Activated CD4-positive, alpha-beta T cell treated with anti-CD3 and anti-CD28 coated beads, Interleukin-2, amount 50 U/mL, for 16 hours (primary cell): ENCODE measurements at places on chromosomes 7 and 10.

GRCh38 chr10:123726836-123727235 is 60.7 kb downstream of the GPR26 start:
- DNase-seq: no peak

DNA sequence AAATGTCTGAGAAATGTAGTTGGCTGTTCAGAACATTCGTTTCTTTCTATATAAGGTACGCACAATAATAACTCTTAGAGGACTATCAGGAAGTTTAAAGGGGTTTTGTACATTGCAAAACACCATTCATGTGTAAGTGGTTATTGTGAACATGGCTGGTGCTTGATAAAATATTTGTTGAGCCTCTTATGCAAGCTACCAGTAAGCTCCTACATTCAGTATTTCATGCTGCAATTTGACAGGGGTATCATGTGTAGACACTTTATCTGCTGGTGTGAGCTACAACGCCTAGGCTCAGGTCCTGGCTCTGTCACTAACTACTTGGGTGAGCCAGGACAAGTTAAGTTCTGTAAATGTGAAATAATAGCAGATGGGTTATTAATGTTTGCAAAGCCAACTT is 75.5 kb downstream of the MAP3K8 start:
- no peak for DNase-seq

- no peak for DNase-seq
Measured at GRCh38 chr10:93198401-93199131, 124.9 kb downstream of the CYP26A1 start.

DNA sequence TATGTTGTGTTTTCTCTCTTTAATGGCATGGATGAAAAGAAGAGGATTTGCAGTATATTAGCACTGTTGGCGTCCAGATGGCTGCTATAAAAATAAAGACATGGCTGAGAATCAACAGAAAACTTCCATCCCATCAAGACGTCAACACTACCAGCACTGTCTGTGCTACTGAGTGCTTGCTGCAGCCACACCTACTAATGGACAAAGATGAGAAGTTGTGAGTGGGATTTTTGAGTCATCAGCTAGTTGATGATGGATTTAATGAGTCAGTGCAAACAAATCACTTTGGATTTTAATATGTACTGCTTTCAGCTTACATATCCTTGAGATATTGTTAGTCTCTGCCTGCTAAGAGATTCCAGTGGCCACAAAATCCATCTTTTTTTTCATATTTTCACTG is 631.0 kb upstream of the ANKRD30A start:
- DNase-seq: no peak

GRCh38 chr7:155463114-155463811 is 5.3 kb downstream of the EN2 start:
- DNase-seq: no peak

- DNase-seq: no peak
Measured at GRCh38 chr10:29630205-29631048, 4.3 kb downstream of the SVIL start.

DNA sequence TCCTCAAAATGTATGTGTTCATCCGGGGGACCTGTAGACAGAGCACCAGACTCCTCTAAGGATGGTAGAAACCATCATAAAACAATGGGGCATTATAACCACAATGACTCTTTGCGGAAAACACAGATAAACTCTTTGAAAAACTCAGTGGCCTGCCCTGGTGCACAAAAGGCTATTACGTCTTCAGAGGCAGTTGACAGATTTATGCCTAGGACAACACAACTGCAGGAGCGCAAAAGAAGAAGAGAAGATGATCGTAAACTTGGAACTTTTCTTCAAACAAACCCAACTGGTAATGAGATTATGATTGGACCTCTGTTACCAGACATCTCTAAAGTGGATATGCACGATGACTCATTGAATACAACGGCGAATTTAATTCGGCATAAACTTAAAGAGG is 6.0 kb downstream of the RBM48 start:
- no peak for DNase-seq

- DNase-seq: no peak
Measured at GRCh38 chr7:102942868-102943267, 30.1 kb downstream of the LRRC17 start.

- no peak for DNase-seq
Measured at GRCh38 chr7:19378345-19378714, 233.1 kb upstream of the FERD3L start.

GRCh38 chr7:82696631-82697030 is 253.1 kb upstream of the CACNA2D1 start:
- no peak for DNase-seq

GRCh38 chr7:41886901-41887311 is 184.0 kb upstream of the INHBA start:
- DNase-seq: no peak
